ENCODE measurements at places on chromosomes 7 and 10.

GRCh38 chr7:148831782-148832181 is 52.3 kb downstream of the EZH2 start:
- no peak for DNase-seq

DNA sequence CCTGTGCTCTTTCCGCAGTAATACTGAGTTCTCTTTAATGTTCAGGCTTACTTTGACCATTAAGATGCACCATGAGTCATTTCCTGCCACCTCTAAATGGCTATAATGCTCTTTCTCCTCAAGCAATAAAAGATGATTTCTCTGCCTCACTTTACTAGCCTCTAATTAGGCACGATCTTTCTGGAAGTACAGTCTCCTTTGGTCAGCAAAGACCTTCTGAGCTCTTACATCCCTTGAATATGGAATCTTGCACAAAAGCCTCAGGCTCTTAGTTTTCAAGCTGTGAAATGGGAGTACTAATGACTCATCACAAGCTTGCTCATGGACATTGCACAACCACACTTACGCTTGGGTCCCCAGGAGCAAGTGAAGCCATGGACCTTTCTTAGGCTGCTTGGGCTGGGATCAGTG is 85.9 kb downstream of the FRMD4A start:
- peak; percentile 62 for DNase-seq

- peak; percentile 50 for DNase-seq
Observed at GRCh38 chr10:132631338-132631735, 93.8 kb downstream of the INPP5A start.

- no peak for DNase-seq
Observed at GRCh38 chr7:95469187-95469586, 16.6 kb upstream of the ASB4 start.

- DNase-seq: no peak
Observed at GRCh38 chr7:37973915-37974314, 53.5 kb downstream of the EPDR1 start.

DNA sequence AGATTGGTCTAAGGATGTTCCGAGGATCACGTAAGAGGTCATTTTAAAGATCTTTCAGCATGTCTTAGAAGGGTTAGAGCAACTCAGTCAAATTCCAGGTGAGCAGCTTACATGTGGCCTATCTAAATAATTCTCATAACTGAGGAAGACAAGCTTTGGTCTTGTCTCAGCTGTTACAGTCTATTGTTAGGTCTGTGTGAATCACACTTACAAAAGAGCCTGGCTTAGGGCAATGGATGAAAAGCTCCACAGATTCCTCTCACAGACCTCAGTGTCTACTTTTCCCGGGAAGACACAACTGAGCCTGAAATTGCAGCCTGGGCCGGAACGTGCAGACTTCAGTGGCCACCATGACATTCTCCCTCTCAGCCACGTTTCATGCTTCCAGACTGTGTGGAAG is 173.1 kb downstream of the INHBA start:
- no peak for DNase-seq

DNA sequence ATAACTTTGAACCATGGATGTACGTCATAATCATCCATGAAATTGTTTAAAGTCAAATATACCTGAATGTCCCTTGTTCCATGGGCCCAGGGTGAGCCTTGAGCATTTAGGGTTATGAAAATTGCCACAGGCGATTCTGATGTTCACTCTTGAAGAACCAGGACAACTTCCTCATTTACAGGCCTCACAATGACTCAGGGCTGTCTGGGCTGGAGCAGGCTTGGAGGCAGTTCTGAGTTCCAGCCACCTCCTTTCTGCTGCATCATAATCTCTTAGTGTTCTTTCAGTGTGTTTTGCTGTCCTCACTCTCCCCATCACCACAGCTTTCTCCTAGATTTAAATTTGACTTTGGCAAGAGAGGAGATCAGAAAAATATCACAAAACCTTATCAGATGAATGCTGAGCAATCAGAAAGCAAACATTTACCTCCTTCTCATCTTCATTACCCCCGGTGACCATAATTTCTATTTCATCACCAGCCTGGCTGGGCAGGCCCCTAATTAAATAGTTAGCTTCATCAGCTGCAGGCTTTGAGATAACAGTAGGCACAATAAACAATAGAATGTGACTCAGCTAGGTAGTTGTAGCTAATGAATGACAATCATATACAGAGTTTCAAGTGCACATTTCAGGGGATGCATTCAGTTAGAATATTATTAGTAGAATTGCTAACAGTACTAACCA is 571.0 kb downstream of the SH2D4B start:
- no peak for DNase-seq

GRCh38 chr10:44167752-44168151 is 217.1 kb downstream of the CXCL12 start:
- DNase-seq: no peak

GRCh38 chr7:37109843-37110242 is 338.8 kb downstream of the ELMO1 start:
- DNase-seq: no peak

DNA sequence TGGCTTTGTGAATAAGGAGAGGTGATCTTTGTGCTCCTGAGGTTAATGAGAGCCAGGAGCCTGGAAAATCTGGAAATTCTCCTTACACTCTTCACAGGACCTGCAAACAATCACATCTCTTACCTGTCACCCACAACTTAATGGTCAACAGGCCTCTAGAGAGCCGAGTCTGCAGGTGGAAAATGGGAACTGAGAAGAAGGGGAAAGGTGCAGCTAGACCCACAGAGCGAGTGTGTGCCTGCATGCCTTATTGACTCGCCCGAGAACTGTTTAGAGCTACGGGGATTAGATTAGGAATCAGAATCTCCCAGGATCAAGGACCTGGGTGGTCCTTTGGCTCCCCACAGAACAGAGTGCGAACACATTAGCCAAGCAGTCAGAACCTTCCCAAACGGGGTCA is 329.6 kb downstream of the PTEN start:
- no peak for DNase-seq

DNA sequence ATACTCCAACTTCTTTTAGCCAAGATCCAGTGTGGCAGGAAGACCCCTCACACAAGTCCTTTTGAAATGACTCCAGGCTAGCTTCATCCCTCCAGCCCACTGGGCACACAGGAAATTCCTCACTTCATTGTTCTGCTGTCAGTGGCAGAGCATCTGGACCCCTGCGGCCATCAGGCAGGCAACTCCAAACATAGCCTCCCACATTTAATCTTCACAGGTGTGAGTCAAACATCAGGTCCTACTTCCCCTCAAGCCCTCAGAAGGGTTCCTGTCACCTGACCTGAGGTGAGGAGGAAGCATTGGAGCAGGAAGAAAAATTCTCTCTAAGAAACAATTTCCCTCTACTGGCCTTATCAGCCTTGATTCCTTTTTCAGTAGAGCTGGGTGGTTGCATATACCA is 51.1 kb upstream of the C1GALT1 start:
- DNase-seq: no peak

- peak; percentile 39 for DNase-seq
Observed at GRCh38 chr10:36515319-36515718, 610.1 kb upstream of the ANKRD30A start.

DNA sequence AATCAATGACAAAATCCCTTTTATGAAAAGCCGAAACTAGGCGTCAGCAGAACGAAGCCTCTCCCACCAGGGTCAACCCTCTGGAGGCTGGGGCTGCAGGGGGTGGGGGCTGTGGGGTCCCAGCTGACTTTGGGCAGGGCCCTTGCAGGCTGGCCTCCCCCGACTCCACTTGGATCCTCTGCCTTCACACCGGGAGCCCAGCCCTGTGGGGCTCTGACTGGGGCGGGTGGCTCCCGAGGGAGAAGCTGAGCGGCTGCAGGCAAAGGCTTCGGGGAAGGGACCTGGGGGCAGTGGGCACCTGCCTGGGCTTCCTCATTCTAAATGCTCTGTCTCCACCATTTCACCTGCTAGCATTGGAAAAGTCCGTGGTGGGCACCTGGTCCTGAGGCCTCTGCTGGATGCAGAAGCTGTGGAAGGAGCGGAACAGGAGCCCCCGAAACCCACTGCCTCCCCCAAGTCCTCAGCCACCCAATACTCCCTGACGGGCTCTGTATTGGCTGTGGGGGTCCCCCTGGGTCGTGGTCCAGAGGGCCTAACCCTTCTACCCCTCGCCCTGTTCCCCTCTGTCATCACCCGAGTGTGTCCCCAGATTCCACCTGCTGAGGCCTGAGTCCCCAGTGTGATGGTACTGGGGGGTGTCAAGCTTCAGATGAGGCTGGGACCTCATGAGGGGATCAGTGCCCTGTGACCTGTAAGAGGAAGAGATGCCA is 108.6 kb downstream of the DNAJB6 start:
- no peak for DNase-seq

DNA sequence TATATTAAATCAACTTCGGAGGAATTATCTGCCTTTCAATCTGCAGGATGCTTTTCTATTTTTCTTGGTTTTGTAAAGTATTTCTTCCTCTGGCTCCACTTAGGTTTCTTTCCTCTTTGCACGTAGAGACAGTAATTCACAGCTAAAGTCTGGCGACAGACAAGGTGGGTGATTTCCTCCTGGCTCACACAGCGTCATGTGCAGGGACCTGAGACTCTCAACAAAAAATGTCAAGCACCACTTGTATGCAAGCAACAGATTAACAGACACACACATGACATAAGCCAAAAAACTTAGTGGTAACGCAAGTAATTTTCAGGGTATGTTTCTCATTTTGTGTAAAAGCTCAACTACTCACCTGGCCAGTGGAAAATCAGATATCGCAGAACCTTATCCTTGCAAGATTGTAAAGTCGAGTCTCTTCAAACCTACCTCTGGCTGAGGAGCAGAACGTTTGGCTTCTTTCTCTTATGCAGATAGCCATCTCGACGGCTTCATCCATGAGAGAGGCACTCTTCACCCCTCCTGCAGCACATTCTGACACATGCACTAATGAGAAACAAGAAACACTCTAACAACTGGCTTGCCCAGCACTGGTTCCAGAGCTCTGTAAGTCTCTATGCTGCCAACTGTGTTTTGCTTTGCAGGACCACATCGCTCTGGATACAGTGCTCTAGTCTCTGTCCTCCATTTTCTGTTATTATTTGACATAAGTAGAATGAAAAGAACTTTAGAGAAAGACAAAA is 188.0 kb downstream of the CDCA7L start:
- DNase-seq: no peak

GRCh38 chr10:51082857-51083256 is 8.6 kb downstream of the PRKG1 start:
- DNase-seq: no peak

DNA sequence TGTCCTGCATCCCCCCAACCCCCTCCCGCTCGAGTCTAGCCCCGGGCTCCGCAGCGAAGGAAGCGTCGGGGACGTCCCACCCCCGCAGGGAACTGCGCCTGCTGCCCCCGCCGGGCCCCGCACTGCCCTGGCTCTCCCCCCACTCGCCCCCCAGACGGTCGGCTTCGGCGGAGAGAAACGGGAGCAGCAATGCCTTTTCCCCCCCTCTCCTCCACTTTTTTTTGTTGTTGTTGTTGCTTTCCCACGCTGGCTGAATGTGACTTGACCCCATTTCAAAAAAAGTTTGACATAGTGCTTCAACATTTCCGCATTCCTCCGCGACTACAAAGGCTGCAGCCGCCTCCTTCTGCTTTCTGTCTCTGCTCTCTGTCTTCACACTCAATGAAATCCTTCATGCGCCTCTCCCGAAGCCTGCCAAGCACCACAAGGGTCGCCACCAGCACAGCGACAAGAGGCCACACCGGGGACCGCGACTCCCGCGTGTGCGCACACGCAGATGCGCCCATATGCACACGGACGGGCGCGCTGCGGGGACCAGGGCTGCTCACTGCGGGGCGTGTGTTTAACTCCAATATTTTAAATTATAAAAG is 1.0 kb downstream of the CDK6 start:
- peak; percentile 87 for DNase-seq

GRCh38 chr10:37434091-37434490 is 308.7 kb downstream of the ANKRD30A start:
- DNase-seq: no peak

DNA sequence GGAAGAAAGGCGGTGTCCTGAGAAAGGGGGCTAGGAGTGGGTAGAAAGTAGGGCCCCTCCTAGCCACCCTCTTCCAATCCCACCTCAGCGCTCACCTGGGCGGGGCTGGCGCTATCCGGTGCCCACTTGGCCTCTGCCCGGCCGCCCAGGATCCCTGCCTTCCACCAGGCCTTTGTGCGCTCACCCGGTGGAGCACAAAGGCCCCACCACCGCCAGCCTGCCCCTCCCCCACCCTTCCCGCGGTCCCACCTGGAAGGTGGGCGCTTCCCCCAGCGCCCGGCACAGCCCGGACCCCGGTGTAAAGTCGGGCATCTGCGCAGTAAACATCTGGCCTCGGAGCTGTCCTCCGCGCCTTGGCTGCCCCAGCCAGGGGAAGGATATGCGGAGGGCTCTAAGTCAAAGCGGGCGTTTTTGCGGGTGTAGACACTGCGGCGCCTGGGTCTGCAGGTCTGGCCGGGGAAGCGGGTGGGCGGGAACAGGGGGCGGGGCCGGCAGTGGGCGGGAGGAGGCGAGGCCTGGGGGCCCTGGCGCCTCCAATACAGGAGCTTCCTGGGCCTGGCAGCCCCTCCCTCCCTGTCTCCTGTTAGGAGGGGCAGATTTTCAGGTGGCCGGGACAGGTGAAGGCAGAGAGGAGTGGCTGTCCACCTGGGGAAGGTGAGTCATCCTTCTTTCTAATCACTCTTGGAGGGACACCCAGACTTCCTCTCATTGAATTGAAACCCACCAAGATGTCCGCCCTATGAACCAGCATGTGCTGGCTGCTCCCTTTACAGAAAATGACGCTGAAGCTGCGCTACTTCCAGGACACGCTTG is 49.3 kb downstream of the PNLIPRP2 start:
- no peak for DNase-seq

DNA sequence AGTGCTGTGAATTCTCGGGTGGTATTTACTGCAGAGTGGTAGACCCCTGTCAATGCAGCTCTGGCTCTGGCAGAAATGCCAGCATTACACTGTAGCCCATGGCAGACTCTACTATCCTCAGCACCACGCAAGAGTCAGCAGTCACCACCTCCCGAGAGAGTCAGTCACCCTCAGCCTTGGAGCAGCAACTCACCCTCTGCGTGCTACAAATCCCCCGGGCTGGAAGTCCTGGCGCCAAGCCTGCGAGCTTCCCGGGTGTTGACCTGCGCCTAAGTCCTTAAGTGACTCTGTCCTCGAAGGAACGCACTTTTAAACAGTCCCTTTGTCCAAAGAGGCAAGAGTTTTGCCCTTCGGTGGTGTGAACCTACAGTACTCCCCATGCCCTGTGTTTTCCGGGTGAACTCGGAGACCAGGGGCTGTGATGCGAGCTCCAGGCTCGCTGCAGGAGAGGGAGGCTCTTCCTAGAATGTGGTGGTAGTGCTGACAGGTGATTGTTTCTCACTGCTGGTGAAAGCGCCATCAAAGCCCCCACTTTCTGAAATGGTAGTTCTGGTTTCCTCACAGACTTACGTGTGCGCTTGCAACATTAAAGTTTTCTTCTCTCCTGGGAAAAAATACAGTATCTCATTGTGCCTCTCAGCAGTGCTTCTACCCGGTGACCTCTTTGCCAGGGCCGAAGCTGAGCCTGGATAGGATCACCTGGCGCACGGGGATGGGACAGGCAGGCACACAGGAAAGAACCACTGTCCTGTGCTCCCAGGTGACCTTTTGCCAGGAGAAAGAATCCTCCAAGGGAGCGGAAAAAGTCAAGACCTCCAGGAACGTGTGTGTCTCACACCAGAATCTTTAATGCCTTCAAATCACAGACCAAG is 33.1 kb upstream of the MBL2 start:
- no peak for DNase-seq

GRCh38 chr10:4239186-4239585 is 454.2 kb upstream of the KLF6 start:
- no peak for DNase-seq
